IPS DF 6.9 (cell line): ENCODE measurements at places on chromosomes 5 and 9.

DNA sequence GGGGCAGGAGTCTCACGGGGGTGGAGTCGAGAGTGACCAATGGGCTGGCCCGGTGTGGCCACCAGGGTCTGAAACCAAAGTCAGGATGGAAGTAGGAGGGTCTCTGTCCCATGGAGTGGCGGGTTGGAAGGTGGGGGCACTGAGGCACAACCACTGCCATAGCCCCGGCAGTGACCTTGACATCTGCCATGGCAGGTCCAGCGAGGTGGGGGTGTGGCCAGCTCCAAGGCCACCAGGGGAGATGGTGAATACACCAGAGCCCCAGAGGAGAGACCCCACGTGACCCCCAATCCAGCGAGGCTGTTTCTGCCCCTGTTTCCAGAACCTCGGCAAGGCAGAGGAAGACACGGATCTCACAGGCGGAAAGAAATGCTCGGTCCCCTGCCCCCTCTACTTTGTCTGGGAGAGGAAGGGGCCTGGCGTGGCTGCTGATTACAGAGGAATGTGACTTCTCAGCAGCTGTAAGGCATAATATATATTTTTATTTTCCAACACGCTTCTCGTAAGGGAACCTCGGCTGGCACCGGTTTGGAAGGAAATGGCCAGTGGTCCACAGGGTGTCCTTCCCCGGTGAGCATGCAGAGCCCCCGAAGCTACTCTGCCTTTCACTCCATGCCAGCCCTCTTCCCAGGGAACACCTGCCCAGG lies 105.7 kb upstream of the SARDH start:
- H3K36me3 ChIP-seq = no peaks in the 10 kb centered on the region
- H3K27me3 ChIP-seq = no peaks in the 10 kb centered on the region
- H3K27ac ChIP-seq = no peak overlapping the region
- peaks cover 5% of the 10 kb centered on the region; the same call in 1 of the 2 replicates for H3K4me1 ChIP-seq

- peak; percentile 20 for DNase-seq
- no peaks in the 10 kb centered on the region for H3K27me3 ChIP-seq
- no peaks in the 10 kb centered on the region for H3K36me3 ChIP-seq
- no peak overlapping the region for H3K4me3 ChIP-seq
Measured at GRCh38 chr5:114789773-114790402, 379.8 kb downstream of the TRIM36 start.

GRCh38 chr9:132945186-132946130 lies 1.0 kb upstream of the TSC1 start:
- H3K27me3 ChIP-seq = no peaks in the 10 kb centered on the region
- no peaks in the 10 kb centered on the region for H3K36me3 ChIP-seq
- no peak overlapping the region for H3K27ac ChIP-seq
- H3K4me3 ChIP-seq = peak overlapping the region; percentile 45; the same call in 1 of the 2 replicates
- DNase-seq = no peak

- H3K27me3 ChIP-seq = no peaks in the 10 kb centered on the region
- no peak for DNase-seq
- no peak overlapping the region for H3K27ac ChIP-seq
- H3K36me3 ChIP-seq = 0 out of 2 replicates have a peak, but pooled peaks cover 3% of the 10 kb centered on the region
- H3K4me1 ChIP-seq = peaks cover 13% of the 10 kb centered on the region; the same call in 1 of the 2 replicates
Measured at GRCh38 chr5:80181618-80182211, 74.1 kb downstream of the SERINC5 start.

GRCh38 chr5:132466433-132467286 lies 23.9 kb downstream of the IRF1 start:
- H3K4me3 ChIP-seq = no peak overlapping the region
- H3K27ac ChIP-seq = no peak overlapping the region
- no peaks in the 10 kb centered on the region for H3K27me3 ChIP-seq
- H3K4me1 ChIP-seq = peaks cover 7% of the 10 kb centered on the region
- DNase-seq = no peak
- H3K36me3 ChIP-seq = no peaks in the 10 kb centered on the region

DNA sequence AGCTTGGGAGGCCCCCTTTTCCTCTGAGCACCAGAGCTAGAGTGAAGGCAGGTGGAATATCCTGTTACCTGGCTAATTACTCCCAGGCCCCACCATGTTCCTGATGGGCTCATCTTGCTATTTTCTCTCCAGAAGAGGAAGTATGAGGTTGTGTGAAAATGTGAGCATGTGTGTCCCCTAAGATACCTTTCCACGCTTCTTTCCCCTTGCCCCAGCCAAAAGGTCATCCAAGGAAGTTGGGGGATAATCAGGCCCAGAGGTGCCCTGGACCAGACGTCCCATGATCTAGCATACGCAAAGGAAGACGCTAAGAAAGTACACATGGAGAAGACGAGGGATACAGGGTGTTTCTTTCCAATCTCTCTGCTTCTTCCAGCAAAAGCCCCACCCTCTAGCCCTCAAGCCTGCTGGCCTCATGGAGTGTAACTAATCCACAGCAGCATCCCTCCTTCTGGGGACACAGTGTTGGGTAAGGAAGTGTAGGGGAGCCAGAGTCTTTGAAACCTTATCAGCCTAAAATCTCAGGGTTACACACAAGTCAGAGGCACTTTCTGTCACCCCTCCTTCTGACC lies 115.3 kb downstream of the SLC1A3 start:
- H3K4me3 ChIP-seq = no peak overlapping the region
- no peak overlapping the region for H3K27ac ChIP-seq
- peaks cover 3% of the 10 kb centered on the region; the same call in 1 of the 2 replicates for H3K4me1 ChIP-seq
- H3K36me3 ChIP-seq = no peaks in the 10 kb centered on the region

- DNase-seq = peak; percentile 39
- peaks cover 1% of the 10 kb centered on the region; the same call in 1 of the 2 replicates for H3K27me3 ChIP-seq
- H3K36me3 ChIP-seq = no peaks in the 10 kb centered on the region
- peak overlapping the region; percentile 6; the same call in 1 of the 2 replicates for H3K4me3 ChIP-seq
Measured at GRCh38 chr9:21402386-21403251, 6.3 kb upstream of the IFNA8 start.

DNA sequence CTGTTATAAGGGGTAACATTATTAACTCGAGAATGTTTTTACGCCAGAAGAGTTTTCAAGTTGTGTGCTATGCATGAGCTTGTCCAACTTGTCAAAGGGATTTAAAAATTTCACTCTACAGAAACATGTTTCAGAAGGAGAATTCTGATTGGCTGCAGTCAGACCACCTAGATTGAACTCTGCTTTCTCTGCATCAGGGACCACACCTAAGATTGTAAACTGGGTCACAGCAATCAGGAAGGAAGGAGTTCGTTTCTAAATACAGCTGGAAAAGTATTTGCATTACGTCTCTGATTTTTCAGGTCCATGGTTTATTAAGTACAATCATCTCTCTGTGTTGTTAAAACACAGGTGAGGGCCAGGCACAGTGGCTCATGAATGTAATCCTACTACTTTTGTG lies 5.8 kb downstream of the GLRX start:
- no peaks in the 10 kb centered on the region for H3K27me3 ChIP-seq
- H3K4me3 ChIP-seq = no peak overlapping the region
- no peaks in the 10 kb centered on the region for H3K36me3 ChIP-seq

DNA sequence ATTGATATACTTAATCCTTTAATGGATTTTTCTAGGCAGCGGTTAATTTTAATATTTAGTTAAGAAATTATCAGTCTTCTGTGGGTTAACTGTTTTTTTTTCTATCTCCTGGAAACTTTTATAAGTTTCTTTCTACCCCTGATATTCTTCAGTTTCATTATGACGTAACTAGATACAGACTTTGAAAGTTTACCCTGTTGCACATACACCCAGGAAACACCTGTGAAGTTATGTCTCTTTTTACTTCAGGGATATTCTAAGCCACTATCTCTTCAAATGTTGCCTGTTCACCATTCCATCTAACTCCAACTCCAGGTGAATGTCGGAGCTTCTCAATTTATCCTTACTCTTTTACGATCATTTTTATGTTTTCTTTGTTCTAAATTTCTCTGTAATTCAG lies 329.0 kb downstream of the ICE1 start:
- H3K27ac ChIP-seq = no peak overlapping the region
- H3K36me3 ChIP-seq = no peaks in the 10 kb centered on the region
- no peak overlapping the region for H3K4me3 ChIP-seq
- H3K27me3 ChIP-seq = no peaks in the 10 kb centered on the region
- peaks cover 1% of the 10 kb centered on the region; the same call in 1 of the 2 replicates for H3K4me1 ChIP-seq
- no peak for DNase-seq

GRCh38 chr5:150046031-150046430 lies 40.3 kb downstream of the CSF1R start:
- no peaks in the 10 kb centered on the region for H3K27me3 ChIP-seq
- H3K4me3 ChIP-seq = no peak overlapping the region
- H3K27ac ChIP-seq = no peak overlapping the region
- peaks cover 26% of the 10 kb centered on the region for H3K36me3 ChIP-seq
- DNase-seq = no peak
- no peaks in the 10 kb centered on the region for H3K4me1 ChIP-seq

GRCh38 chr9:134853893-134854292 lies 26.7 kb upstream of the FCN2 start:
- H3K4me1 ChIP-seq = no peaks in the 10 kb centered on the region
- 0 out of 2 replicates have a peak, but pooled peaks cover 2% of the 10 kb centered on the region for H3K27me3 ChIP-seq
- H3K36me3 ChIP-seq = no peaks in the 10 kb centered on the region
- DNase-seq = no peak
- no peak overlapping the region for H3K27ac ChIP-seq

GRCh38 chr5:76821136-76821535 lies 2.3 kb downstream of the F2RL1 start:
- DNase-seq = no peak
- no peak overlapping the region for H3K4me3 ChIP-seq
- H3K4me1 ChIP-seq = no peaks in the 10 kb centered on the region; the same call in 1 of the 2 replicates
- H3K27ac ChIP-seq = no peak overlapping the region
- H3K36me3 ChIP-seq = no peaks in the 10 kb centered on the region

GRCh38 chr5:44536650-44537260 lies 147.5 kb upstream of the FGF10 start:
- H3K4me3 ChIP-seq = no peak overlapping the region
- DNase-seq = peak; percentile 31
- H3K27ac ChIP-seq = no peak overlapping the region
- H3K27me3 ChIP-seq = no peaks in the 10 kb centered on the region

DNA sequence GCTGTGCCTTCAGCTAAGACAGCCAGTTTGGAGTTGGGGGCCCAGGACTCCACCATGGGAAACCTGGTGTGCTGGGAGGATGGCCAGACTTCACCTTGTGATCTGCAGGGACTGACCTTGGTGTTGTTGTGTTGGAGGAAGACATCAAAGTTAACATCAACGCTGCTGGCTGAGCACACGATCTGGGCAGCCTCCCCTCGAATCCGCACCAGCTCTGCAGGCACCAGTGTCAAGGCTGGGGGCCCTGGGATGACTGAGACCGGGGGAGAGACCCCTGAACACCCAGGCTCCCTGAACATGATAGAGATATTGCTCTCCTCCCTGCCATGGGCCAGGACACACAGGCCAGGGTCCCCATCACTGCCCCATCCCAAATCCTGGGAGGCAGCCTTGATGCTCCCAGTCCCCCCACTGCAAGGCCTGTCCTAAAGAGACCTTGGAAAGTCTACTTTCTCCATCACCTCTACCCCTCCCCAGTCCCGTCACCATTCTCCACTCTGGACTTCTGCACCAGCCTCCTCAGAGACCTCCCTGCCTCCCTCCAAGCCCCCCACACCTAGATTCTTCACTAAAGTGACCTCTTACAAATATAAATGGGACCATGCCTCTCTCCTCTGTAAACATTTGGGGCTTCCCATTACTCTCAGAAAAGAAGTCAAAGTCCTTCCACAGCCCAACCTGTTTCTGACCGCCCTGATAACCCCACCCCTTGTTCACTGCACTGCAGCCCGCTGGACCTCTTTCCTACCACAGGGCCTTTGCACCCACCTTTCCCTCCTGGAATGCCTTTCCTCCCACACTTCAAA lies 8.2 kb downstream of the CSF1R start:
- no peak overlapping the region for H3K27ac ChIP-seq
- no peak for DNase-seq
- H3K4me1 ChIP-seq = peaks cover 3% of the 10 kb centered on the region
- no peak overlapping the region for H3K4me3 ChIP-seq

GRCh38 chr9:18437315-18438201 lies 36.4 kb upstream of the ADAMTSL1 start:
- 0 out of 2 replicates have a peak, but pooled peaks cover 1% of the 10 kb centered on the region for H3K4me1 ChIP-seq
- no peak overlapping the region for H3K4me3 ChIP-seq
- no peaks in the 10 kb centered on the region for H3K36me3 ChIP-seq
- DNase-seq = no peak
- H3K27me3 ChIP-seq = no peaks in the 10 kb centered on the region
